ENCODE measurements at places on chromosomes 5 and 9. TPM values are rescaled to one million over a fixed set of nuclear protein-coding genes. Genes with fewer than 3 reads are reported as not detected.

Gene BRD8
- total RNA-seq: 31.7 TPM

Gene CERCAM
- 25.4 TPM for total RNA-seq

Gene OR4F3
- total RNA-seq: not detected

Gene GARIN3
- total RNA-seq: not detected

Gene LTC4S
- total RNA-seq: 0.85 TPM

Gene LRRC14B
- not detected for total RNA-seq

Gene IFNA5
- total RNA-seq: not detected

Gene SNAPC4
- total RNA-seq: 10.2 TPM

Gene JADE2
- total RNA-seq: 23.3 TPM

Gene NR2F1
- 98.7 TPM for total RNA-seq

Gene FOXD4L6
- under 0.01 TPM for total RNA-seq

Gene SPATA31C1
- not detected for total RNA-seq

Gene CAMK2A
- total RNA-seq: not detected

Gene FOXD4L3
- not detected for total RNA-seq

Gene TAS2R1
- not detected for total RNA-seq

Gene SMIM32
- total RNA-seq: not detected

Gene PCDHGB5
- 16.7 TPM for total RNA-seq

Gene TCF7
- 0.19 TPM for total RNA-seq

Gene PCDHGA7
- 1.3 TPM for total RNA-seq

Gene C5orf24
- 76.2 TPM for total RNA-seq

Gene FIBCD1
- 0.05 TPM for total RNA-seq

Gene TRMO
- total RNA-seq: 19.2 TPM

Gene CNTNAP3
- total RNA-seq: 57.2 TPM

Gene ENTPD2
- total RNA-seq: not detected

Gene SHISAL2B
- not detected for total RNA-seq

Gene ENHO
- total RNA-seq: not detected

Gene TNC
- 1.8 TPM for total RNA-seq

Gene BHMT2
- total RNA-seq: 5.4 TPM

Gene CKMT2
- 0.56 TPM for total RNA-seq

Gene BBLN
- total RNA-seq: 47.4 TPM

Gene RGS7BP
- total RNA-seq: 0.17 TPM

Gene ECSCR
- total RNA-seq: 404 TPM

Gene OXCT1
- 66.5 TPM for total RNA-seq

Gene LRRC19
- not detected for total RNA-seq

Gene SLCO6A1
- total RNA-seq: not detected

Gene MORN5
- total RNA-seq: not detected

Gene TAF1L
- total RNA-seq: under 0.01 TPM

Gene ROPN1L
- 0.68 TPM for total RNA-seq

Gene DMRT3
- not detected for total RNA-seq

All from dermis blood vessel endothelial cell (primary cell).